ENCODE measurements at places on chromosomes 3 and 15.
A peak's percentile ranks its signal among the peaks of the same experiment; 100 is the strongest.

- DNase-seq = no peak
These were observed 10.8 kb downstream of the ATP13A3 start for GRCh38 chr3:194475978-194476377.

- DNase-seq = no peak
These were observed 29.2 kb downstream of the GJD2 start for GRCh38 chr15:34725556-34725955.

DNA sequence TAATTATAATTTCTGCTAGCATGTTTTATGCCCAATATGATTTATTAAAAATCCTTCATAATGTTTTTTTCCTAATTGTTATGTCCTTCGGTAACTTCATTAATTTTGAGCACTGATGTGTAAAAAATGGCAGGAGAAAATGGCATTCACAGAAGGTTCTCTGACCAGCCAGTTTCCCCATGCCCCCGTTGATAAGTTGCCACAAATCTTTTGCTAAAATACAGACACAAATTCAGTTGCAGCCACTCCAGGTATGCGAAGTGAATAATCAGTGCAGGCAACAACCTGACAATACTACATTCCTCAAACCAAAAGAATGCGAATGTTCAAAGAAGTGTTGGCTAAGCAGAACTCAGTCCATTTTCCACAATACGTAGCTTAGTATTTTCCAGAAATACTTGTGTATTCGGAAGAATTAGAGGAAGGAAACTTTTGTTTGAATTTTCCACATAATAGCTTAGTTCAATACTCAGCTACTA is 32.7 kb downstream of the CHL1 start:
- DNase-seq = no peak

DNA sequence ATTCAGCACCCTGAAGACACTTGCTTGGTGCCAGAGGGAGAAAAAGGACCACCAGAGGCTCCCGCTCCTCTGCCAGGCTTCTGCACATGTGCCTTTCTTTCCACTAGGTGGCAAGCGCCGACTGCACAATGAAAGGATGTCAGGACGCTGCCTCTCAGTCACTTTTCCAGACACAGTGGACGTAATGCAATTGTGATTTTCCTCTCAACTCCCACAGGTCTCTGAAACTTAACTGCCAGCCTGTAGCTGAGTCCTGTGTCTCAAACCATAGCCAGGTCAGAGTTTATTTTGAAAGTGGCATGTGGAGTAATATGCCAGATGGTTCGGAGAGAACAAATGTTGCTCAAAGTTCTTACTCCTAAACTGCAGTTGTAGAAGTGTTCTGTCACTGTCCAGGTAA is 162.9 kb downstream of the ITPR1 start:
- DNase-seq = no peak

GRCh38 chr15:52361494-52361893 is 65.9 kb upstream of the MYO5C start:
- no peak for DNase-seq

DNA sequence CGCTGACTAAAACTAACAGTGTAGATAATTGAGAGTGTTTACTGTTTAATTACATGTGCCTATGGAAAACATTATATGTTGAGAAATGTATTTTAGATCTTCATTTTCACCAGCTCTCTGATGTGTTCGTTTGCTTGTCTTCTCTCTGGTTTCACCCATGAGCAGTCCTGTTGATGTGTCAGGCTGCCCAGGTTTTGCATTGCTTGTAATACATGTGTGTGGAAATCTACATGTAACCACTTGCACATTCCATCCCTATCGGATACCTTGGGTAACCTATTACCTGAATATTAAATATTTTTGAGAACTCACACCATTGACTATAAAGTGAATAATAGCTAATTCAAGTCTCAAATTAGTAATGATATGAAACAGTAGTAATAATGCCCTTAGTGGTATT is 13.1 kb downstream of the PPP4R2 start:
- DNase-seq = no peak

DNA sequence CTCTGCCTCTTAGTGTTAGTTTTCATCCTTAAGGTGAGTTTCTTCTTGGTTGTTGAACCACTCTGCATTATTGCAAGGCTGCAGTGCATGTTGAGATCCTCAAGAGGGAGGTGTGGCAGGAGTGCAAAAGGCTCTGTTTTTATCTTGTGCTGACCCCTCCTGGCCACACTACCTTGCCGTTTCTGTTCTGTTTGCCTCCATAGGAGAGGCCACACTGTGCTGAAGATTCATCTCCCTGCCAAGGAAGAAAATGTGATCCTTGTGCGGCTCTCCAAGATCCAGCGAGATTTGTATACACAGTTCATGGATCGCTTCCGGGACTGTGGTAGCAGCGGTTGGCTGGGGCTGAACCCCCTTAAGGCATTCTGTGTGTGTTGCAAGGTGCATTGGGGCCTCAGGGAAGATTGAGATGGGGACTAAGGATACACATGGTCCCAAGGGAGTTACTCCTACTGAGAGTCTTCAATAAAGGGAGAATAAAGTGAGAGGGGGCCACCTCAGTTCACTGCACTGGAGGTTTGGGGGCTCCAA is 33.0 kb upstream of the TEX264 start:
- peak; percentile 15 for DNase-seq

DNA sequence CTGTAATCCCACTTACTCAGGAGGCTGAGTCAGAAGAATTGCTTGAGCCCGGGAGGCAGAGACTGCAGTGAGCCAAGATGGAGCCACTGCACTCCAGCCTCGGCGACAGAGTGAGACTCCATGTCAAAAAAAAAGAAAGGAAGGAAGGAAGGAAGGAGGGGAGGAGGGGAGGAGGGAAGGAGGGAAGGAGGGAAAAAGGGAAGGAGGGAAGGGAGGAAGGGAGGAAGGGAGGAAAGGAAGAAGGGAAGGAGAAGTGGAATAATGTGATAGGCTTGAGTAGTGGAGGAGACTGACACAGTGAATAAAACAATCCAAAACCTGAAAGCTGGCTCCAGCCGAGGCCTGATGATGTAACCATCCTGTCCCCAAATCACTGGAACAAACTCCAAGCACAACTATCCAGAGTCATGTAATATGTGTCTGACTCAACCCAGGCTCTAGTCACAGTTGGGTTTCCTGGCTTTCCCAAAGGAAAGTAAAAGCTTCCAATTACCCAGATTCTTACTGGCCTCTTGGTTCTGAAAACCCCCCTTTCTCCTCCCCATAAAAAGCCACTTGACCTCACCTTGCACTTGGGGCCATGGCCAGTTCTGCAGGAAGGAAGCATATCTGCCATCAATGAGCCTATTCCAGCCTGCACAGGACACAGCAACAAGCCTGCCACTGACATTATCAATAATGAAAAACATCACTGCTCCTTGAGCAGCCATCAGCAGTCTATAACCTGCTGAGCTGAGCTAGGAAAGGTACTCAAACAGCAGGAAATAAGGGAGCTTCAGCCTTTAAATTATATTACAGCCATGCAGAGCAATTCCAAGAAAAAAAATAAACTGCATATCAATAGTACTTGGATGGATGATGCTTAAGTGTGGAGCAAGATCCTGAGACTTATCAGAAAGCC is 48.3 kb downstream of the MB21D2 start:
- DNase-seq = no peak

GRCh38 chr3:9915254-9916141 is 1.4 kb upstream of the IL17RC start:
- DNase-seq = no peak

DNA sequence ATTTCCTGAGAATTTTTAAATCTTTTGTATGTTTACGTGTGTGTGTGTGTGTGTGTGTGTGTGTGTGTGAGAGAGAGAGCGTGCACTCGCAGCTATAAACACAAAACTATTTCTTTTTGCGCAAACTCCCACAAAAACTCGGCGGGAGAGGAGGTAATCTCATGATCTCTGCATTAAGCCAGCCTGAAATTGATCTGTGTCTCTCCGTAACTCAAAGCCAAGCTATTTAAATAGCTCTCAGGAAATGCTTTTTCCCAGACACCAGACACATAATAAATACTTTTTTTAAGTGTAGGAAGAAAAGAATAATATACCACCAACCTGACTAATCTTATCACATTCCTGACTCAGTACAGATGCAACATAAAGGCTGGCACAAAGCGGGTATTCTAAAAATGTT is 226.8 kb downstream of the MAGI1 start:
- DNase-seq = no peak

GRCh38 chr3:189186101-189186500 is 14.3 kb downstream of the TPRG1 start:
- no peak for DNase-seq

DNA sequence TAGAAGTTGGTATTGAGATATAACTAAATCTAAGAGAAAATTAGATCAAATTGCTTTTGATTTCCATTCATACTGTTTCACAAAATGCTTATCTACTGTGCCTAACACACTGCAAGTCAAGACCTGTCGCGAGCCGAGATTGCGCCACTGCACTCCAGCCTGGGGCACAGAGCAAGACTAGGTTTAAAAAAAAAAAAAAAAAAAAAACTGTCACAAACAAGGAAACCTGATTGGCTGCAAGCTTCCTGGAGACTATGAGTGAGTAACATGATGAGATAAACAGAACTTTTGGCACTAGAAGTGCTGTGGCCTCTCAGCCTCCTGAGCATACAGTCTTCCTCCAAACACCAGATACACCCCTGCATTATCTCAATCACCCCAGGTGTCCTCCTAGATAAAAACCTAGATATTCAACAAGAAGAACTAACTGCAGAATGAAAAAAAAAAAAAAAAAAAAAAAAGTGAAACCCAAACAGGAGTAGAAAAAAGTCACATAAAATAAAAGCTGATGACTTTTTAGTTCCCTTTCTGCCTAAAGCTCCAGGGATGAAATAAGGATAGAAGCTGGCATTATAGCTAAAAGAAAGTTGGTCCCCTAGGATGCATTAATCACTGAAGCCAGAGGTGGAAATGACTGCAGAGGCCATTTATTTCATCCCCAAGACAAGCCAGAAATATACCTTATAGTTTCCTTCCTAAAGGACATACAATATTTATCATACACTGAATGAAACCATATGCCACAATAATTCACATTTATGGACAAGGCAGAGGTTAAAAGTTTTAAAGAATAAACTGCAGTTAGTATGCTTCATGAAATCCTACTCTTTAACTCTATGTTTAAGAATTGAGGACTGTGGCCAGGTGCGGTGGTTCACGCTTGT is 82.4 kb downstream of the P3H2 start:
- DNase-seq = no peak

DNA sequence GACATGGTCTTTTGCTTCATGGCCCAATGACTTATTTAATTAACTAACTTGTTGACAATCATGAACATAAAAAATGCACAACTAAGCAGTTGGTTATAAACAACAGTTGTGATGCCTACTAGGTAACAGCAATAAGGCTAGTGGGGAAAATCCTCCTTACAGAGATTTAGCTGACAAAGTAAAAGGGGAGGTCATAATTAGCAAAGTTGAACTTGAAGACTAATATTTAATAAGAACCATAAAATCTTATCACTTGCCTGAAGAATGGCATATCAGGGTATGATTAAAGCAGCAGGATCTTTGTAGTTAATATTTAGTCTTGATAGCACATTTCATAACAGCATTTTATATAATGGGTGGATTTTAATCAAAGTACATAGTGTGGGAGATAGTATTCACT is 84.2 kb downstream of the MME start:
- no peak for DNase-seq

DNA sequence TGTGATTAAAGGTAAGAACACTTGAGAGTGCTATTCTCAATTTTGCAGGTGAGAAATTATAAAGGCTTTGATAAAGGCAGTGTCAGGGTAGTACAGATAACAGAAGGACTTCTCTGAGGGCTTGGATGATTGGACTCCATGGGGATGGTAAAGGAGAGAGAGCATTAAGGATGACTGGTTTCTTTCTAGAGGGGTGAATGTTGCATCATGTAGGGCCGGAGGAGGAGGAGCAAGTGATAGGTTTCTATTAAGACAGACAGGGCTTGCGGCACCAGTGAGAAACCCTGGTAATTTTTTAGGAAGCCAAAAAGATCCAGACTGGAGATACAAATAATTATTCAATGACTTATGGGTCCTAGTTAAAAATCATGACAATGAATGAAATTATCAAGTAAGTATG is 230.7 kb upstream of the MME start:
- DNase-seq = no peak

DNA sequence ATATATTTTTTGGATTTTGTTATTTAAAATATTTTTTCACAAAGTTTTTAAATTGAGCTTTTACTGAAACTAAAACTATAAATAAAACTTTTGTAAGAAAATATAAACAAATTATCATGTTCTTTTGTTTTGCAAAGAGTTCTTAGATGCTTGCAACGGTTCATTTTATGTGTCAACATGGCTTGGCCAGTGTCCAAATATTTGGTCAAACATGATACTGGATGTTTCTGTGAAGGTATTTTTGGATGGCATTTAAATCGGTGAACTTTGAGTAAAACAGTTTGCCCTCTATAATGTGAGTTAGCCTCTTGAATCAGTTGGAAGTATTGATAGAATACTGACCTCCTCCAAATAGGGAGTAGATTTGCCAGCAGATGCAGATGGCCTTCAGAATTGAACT is 612.6 kb upstream of the NECTIN3 start:
- no peak for DNase-seq

DNA sequence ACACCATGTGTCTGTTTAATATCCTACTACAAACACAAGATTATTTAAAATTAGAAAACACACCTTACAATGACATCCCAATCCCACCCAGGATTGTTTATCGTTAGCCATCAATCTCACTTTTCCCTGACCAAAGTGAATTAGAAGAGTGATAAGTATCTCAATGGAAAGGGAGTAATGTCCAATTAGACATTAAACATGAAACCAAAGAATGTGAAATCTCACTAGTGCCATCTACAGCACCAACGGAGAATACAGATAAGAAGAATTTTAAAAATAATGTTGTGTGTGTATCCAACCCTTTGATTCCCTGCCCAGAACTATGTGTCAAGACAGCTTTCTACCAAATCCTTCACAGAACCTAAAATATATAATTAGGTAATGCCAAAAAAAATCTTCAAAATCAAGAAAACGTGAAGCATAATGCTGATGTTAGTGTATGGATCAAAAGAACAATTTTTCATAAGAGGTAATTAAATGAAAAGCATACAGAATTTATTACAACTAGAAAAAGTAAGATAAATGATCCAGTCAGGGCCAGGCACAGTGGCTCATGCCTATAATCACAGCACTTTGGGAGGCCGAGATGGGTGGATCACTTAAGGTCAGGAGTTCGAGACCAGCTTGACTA is 64.2 kb downstream of the SCAPER start:
- DNase-seq = no peak

GRCh38 chr3:115598216-115598615 is 25.1 kb upstream of the GAP43 start:
- no peak for DNase-seq

DNA sequence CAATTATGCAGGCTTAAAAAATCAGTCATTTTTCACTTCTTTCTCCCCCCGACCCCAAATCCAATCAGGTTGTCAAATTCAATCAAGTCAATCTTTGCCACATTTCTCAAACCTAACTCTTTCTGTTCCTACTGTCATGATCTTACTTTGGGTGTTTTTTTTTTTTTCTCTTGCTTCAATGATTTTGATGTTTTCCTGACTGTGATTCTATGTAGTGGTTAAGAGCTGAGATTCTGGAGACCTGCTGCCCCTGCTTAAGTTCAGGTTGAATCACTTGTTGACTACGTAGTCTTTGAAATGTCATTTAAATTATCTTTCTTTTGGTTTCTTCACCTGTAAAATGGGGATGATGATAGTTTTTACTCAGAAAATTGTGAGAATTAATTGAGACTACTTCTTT is 117.5 kb downstream of the TPRG1 start:
- no peak for DNase-seq

- no peak for DNase-seq
These were observed 292.9 kb downstream of the ZIC4 start for GRCh38 chr3:147113293-147114044.

Measured in DMS 273 treated with DMSO at 0.1 percent for 48 hours (cell line).